ENCODE measurements at places on chromosomes 13 and 19. TPM values are rescaled to one million over a fixed set of nuclear protein-coding genes. Genes with fewer than 3 reads are reported as not detected.

CEACAM16 gene
- 0.16 TPM for total RNA-seq

- DNase-seq = no peak
Measured at GRCh38 chr13:109647053-109647452, 139.3 kb downstream of the IRS2 start.

- no peak for DNase-seq
Measured at GRCh38 chr13:41833201-41833600, 127.7 kb downstream of the VWA8 start.

MUC16 gene
- 0.09 TPM for total RNA-seq

DNA sequence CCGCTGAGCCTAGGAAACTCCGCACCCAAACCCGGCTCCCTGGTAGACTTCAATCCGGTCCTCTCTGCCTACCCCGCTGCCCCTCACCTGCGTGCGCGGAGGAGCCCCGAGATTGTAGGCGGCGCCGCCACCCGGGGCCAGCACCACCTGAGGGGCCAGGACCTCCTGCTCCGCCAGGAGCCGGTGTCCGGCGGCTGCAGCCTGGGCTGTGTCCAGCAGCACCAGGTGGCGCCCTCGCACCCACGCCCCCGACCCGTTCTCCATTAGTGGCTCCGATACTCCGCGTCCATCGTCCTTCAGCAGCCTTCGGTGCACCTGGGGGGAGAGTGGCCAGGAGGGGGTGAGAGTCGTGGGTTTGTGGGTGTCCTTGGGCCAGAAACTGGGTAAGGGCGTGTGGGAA is 18.5 kb downstream of the MAN2B1 start:
- peak; percentile 78 for DNase-seq

GRCh38 chr13:66640231-66640630 is 589.9 kb downstream of the PCDH9 start:
- no peak for DNase-seq

CFD gene
- total RNA-seq = 8.9 TPM

RFXANK gene
- total RNA-seq = 31.3 TPM

GRCh38 chr19:6589711-6590257 is 1.2 kb downstream of the CD70 start:
- no peak for DNase-seq

DNA sequence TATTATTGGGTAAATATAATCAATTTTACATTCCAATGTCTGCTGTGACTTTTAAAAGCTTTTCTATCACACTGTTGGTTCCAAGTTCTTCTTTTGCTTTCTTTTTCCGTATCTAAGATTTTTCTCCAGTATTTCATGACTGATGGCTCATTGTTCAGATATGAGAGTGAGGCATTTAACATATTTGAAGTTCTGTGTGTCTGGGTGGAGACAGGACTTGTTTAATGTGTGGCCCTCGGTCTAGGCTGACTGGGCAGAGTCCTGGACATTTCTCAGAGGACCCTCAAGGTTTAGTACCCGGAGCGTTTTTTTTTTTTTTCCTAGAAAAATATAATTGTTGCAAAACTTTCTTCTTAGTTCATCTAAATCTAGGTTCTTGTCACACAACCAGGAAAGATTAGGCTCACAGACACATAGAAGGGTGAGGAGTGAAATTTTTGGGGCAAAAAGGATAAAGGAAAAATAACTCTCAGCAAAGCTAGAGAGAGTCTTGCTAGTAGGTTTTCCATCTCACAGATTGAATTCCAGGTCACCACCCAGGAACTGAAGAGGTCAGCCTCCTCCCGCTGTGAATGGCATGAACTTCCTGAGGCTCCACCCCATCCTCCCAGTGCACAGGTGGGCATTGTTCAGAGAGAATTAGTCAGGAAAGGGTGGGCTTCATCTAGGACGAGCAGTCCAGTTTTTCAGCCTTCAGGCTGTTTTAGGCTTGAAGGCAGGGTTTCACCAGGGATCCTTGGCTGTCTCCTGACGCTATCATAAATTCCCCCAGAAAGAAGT is 1002.4 kb upstream of the PCDH9 start:
- no peak for DNase-seq

DNA sequence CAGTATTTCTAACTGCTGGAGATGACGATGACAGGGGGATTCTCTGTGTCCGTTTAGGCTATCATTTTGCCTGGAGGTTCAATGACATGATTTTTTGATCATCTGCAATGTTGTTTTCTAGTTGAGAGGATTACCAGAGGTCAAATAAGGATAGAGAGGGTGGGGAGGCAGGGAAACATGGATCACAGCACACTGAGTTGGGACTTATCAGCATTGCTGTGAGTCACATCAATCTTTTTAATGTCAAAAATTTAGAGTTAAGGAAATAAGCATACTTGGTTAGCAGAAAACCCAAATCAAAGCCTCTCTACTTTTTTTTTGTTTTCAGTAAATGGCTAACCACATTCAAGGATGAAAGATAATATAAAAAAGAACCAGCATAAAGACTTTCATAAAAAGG is 43.0 kb upstream of the CSNK1A1L start:
- DNase-seq = no peak

DNA sequence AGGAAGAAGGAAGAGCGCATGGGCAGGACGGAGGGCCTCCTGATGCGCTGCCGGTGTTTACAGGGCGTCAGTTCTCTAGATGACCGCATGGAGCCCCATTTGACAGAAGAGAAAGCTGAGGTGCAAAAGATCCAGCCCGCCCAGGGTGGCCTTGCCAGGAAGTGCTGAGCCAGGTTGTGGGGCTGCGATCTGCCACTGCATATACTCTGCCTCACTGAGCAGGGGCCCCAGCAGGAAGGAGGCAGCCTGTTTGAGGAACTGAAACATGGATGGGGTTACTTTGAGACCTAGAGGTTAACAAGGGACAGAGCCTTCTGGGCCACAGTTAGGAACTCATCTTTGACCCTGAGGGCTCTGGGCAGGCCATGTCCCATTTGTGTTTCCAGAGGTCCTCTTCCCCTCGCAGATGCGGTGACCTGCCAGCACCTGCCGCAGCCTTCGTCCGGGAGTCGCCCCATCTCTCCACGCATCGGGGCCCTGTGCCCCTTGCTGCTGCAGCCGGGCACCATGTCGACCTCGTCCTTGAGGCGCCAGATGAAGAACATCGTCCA is 3.2 kb downstream of the EPN1 start:
- DNase-seq = peak; percentile 56

DNA sequence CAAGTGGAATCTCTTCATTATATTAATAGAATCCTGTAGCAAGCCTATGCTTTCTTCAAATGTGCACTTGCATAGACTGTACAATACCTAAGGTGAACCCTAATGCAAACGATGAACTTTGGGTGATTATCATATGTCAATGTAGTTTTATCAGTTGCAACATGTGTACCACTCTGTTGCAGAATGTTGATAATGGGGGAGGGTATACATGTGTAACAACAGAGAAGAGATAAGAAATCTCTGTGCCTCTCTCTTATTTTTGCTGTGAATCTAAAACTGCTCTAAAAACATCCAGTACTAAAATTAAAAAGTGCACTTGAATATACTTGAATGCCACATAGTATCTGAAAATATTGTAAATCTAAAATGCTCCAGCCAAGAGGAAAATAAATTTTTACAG is 820.8 kb upstream of the MIR17HG start:
- no peak for DNase-seq

DNA sequence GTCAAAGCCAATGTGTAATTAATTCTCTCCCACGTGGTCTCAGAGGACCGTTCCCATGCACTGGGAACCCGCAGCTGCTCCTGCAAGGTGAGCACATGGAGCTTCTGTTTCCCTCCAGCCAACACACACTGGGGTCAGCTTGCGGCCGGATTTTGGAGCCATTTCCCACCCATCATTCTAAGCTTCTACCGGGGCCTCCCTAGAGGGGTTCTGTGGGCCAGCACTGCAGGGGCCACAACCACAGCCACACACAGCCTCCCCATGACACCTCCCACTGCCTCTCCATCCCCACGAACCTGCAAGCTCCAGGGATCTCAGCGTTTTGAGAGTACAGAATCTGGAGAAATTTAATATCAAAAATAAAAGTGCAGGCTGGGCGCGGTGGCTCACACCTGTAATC is 120.7 kb upstream of the SOX1 start:
- DNase-seq = no peak

GRIK5 gene
- total RNA-seq = 3.2 TPM

- DNase-seq = no peak
Measured at GRCh38 chr13:103324641-103325040, 258.4 kb upstream of the SLC10A2 start.

DNA sequence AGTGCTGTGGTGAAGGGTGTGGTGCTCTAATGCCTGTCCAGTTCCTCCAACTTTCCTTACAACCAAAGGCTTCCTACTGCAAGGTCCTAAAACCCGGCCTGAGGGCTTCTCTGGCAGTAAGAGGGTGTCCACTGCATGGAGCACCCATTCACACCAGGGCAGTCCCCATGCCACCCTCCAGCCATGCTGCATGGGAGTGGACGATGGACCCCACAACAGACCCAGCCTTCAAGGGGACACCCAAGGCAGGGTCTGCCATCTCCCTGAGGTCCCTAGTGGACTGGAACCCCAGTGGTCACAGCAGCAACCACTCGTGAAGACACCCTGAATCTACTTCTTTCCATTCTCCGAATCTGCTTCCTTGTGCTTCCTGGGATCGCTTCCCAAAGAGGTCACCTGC is 117.6 kb upstream of the SOX1 start:
- no peak for DNase-seq

ADGRE1 gene
- not detected for total RNA-seq

ZNF763 gene
- total RNA-seq = 2.0 TPM

RXFP2 gene
- total RNA-seq = not detected

DENND1C gene
- total RNA-seq = 3.2 TPM

GRCh38 chr19:55373306-55373992 is 3.2 kb upstream of the TMEM190 start:
- no peak for DNase-seq

- no peak for DNase-seq
Measured at GRCh38 chr13:30697177-30697953, 38.0 kb upstream of the ALOX5AP start.

ZNF525 gene
- 13.7 TPM for total RNA-seq

DNA sequence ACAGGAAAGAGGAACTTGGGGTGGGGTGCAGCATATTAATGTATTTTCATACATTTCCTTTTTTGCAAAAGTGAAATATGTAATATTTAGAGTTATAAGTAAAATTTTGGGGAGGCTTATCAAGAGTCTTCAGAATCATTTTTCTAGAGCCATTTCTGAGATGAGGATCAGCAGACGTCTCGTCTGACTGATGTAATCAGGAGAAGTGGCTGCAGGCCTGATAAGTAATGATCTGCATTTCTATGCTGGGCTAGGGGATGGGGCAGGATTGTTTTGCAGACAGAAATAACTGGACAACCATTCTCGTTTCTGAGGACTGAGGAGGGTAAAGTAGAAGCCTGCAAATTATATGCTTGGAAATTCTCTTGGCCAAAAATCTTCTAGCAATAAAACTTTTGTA is 89.2 kb upstream of the ARGLU1 start:
- no peak for DNase-seq

- no peak for DNase-seq
Measured at GRCh38 chr13:30373727-30374126, 48.6 kb upstream of the UBE2L5 start.

GRCh38 chr19:6048348-6048747 is 62.0 kb downstream of the RFX2 start:
- no peak for DNase-seq

GRCh38 chr19:27709496-27709895 is 1503.5 kb downstream of the UQCRFS1 start:
- DNase-seq = no peak

UNC13A gene
- 1.7 TPM for total RNA-seq

- no peak for DNase-seq
Measured at GRCh38 chr19:46385636-46386035, 27.7 kb downstream of the CCDC8 start.

DNA sequence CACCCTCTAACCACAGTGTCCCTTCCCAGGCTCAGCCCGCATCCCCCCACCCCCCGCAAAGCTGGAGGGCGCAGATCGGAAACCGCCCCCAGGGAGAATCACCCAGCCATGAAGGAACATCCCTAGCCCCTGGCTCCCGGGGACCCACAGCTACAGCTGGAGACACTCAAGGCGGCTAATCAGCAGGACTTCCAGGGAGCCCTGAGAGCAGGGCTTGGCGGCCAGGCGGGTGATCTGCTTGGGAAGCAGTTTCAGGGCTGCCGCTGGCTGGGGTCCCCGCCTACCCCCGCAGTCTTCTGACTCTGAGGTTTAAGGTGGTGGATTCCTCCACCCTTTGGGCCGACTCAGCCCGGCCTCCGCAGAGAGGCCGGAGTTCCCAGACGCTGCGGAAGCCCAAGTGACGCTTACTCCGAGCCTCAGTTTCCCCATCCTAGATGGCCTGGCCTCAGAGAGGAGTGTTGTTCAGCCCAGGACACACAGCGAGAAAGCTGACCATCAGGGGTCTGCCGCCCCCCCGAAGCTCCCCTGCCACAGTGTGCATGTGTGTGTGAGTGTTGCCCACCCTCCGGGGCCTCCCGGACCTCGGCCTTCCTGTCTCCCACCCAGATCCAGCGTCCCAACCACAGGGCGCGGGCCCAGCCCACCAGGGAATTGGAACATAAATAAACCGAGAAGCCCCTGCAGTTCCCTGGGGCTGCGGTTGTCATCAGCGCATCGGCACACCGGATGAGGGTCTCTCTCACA is 9.8 kb downstream of the FUT6 start:
- peak; percentile 41 for DNase-seq

DNA sequence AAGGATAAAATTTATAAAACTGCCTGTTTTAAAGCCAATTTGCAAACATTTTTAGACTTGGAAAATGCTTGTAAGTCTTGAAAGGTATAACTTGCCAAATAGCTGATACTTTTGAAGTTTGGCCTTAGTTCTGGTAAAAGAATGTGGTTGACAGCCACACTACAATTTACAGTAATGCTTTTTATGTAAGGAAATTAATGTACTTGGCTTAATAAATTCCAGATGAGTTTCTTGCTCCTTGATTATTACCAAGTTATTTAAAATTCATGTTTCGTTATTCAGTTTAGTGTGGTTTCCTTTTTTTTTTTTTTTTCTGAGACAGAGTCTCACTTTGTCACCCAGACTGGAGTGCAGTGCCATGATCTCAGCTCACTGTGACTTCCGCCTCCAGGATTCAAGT is 14.9 kb downstream of the LMO7 start:
- no peak for DNase-seq

DNA sequence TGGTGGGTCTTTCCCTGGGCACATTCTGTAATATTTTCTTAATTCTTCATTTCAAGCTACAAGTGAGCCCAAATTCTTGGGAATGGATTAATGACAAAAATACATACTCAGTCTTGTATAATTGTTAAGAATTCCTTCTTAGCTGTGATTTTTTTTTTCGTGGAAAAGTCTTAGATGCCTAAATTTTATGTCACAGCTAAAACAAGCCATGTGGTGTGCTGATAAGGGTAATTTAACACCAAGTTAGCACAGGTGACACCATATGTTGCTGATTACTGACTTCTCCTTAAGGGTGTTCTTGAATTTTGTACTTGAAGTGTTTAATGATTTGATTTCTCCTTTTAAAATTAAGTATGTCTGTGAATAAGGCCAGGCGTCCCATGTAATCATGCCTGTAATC is 29.3 kb downstream of the WDFY2 start:
- DNase-seq = no peak
